ENCODE measurements at places on chromosomes 12 and 14.

- DNase-seq: no peak
Observed at GRCh38 chr12:70230934-70231606, 12.2 kb upstream of the CNOT2 start.

DNA sequence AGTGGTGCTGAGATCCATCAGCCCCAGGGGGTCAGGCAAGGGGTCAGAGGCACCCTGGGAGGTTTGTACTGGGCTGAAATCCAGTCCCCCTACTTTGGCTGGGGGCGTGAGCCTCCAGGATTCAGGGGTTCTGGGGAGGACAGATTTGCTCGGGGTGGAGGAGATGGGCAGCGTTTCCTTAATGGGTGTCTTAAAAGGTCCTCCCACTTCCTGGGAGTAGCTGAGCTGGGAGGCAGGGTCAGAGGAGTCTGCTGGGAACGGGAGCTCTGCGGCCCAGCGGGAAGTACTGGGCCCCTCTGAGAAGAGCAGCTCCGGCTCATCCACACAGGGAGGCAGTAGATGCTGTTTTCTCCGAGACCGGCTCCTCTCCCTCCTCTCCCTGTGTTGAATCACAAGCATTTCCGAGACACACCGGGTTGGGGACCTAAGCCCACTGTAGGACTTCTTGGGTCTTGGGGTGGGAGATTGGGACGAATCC is 2.1 kb upstream of the TEX52 start:
- DNase-seq: no peak

DNA sequence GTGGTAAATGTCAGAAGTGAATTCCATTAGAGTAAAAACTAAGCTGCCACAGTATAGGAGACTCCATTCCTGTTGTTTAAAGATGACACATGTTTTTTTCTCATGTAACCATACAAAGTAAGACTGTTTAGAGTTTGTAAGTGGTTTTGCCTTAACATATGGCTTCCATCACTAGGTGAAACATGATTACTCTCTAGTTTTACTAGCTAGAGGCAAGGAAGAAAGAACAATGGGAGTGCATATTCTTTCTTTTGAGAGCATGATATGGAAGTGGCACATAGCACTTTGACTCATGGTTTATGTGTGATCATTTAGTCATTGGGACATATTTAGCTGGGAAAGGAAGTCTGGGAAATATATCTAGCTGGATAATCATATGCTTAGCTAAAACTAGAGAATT is 7.7 kb downstream of the ATF7IP start:
- no peak for DNase-seq

GRCh38 chr12:114935658-114936057 is 251.7 kb upstream of the TBX3 start:
- no peak for DNase-seq

GRCh38 chr14:79586989-79587598 is 624.2 kb downstream of the DIO2 start:
- DNase-seq: no peak

GRCh38 chr12:68011882-68012207 is 22.6 kb downstream of the IFNG-AS1 start:
- DNase-seq: no peak

DNA sequence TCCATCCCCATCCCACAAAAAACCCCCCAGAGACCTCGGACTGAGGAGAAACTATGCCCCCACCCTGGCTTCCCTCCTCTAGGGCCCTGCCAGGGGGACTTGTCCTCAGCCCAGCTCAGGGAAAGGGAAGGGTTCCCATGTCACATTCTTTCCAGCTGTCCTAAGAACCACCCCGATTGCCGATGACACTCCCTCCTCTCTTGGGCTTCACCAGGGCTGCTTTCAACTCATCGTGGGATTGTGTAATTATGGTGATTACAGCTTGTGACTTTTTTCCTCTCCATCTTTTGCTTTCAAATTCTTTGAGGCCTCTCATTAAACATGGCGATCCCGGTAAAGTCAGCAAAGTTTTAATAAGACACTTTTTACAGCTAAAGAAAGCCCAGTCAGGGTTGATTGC is 344.0 kb downstream of the DPF3 start:
- no peak for DNase-seq

DNA sequence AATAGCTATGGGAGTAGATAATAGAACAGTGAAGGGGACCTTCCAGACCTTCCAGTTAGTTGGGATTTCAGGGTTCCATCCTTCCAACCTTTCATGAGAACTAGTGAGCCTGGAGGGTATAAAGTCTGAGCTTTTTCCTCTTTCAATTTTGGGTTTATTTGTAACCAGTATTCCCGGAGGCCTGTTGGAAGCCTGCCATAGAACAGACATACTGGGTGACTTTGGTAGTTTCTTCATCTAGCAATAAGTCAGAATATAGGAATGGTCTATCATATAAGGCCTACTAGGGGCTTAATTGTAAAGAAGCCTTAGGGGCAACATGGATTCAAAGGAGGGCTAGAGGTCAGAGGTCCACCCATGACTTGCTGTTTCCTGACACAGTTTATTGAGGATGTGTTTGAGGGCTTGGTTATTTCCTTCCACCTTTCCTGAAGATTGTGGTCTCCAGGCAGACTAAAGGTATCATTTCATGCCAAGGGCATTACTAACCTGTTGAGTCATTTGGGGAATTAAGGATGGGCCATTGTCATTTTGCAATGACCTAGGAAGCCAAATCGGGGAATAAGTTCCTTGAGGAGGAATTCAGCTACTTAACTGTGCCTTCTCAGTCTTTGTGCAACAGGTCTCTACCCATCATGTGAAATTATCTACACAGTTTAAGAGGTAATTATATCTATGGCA is 410.3 kb downstream of the SLC6A15 start:
- no peak for DNase-seq

DNA sequence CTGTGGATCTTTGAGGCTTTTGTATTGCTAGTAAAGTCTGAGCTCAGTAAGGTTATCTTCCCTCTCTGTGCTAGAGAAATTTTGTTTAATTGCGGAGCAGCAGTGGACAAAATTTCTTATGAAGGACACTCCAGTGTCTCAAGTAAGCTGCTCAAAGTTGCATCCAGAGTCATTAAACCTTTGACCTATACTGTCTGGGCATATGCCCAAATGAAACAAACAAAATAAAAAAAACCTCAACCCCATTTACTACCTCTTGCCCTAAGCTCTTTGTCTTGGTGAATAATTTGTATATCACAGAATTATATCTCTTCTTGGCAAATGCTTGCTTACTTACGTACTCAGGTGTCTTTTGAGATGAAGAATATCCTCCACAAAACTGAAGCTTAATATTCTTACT is 465.2 kb downstream of the SOX5 start:
- DNase-seq: no peak

- DNase-seq: peak; percentile 7
Observed at GRCh38 chr12:130916241-130916911, 37.3 kb upstream of the ADGRD1 start.

DNA sequence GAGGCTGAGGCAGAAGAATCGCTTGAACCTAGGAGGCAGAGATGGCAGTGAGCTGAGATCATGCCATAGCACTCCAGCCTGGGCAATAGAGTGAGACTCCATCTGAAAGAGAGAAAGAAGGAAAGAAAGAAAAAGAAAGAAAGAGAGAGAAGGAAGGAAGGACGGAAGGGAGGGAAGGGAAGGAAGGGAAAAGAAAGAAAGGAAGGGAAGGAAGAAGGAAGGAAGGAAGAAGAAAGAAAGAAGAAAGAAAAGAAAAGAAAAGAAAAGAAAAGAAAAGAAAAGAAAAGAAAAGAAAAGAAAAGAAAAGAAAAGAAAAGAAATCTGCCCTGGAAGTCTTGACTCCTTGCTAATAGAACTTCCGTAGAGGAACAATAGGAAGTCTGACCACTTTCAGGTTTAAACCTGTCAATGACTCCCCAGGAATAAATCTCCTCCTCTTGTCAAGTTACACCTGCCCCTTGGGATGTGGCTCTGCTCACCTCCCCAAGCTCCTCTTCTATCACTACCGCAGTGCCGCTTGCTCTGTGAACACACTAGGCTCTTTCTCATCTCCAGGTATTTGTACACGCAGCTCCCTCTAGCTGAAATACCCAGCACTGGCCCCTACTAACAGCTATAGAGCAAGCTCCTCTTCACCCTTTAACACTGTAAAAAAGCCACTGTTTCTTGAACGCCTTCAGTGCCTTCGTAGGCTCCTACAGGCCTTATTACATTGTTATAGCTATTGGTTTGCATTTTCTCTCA is 773.1 kb upstream of the TBX3 start:
- no peak for DNase-seq

DNA sequence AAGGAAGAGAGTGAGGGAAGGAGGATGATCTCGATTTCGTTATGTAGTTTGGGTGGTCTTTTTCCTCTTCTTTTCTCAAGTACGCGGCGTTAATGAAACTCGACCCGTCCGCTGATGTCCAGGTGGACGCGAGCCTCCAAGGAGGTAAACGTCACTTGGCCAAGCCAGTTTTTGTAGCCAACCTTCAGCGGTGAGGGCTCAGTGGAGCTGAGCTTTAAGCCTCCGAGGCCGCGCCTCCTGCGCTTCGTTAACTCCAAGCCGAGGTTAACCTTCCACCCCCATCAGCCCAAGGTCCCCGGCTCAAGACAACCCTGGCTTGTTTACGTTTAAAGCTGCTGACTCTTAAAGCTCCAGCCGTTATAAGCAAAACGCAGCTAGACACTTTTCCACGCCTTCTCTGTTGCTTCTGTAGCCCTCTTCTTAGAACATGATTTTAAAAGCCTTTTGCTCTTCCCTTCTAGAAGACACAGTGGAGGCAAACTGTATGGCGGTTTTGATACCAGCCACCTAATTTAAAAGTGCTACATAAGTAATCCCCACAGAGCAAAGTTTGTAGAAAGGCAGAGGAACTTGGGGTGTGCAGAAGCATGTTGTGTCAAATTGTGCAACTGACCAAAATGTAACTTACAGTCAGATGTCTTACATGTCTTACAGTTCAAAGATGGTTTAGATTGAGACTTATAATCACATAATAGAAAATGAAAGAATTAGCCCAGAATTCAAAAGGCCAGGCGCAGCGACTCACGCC is 923 bp upstream of the ITPR2 start:
- DNase-seq: peak; percentile 8

DNA sequence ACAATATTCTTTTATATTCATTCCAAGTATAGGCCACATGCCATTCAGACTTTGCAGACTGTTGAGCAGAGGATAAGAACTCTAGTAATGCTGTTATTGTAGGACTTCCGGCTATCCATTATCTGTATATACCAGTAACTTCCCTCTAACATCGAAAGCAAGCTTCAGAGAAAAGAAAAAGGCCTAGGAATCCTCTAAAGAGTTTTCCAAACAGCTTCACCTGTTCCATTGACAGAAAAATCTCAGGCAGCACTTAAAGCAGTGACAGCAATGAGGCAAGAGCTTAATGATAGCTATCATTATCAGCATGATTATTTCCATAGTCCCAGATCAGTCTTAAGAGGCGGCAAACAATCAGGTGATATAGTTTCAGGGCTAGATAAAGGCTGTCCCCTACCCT is 1.8 kb downstream of the CPNE8 start:
- DNase-seq: no peak

- no peak for DNase-seq
Observed at GRCh38 chr14:23375527-23376251, 1.2 kb upstream of the CMTM5 start.

GRCh38 chr12:6765634-6766581 is at the start of gene PTMS:
PTMS (plus strand) TSS chr12:6766363; CDS start chr12:6766706, 343 bp downstream.
- no peak for DNase-seq

DNA sequence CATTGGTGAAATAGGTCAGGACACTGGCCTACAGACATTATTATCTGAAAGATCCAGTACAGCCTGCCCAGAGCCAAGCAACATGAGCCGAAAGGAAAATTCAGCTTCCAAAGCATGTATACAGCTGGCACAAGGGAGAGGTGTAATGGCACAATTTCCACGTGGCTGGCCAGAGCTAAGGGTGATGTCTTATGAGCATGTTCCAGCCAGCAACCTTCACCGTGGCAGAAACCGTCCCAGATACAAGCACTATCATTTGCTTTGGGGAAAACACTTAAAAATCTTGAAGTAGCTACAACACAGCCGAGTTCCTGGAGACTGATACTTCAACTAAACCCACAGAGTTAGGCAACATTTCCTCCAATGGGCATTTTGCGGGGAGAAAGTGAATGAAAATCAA is 44.5 kb downstream of the CORO1C start:
- DNase-seq: no peak

GRCh38 chr14:52473557-52473956 is 78.7 kb downstream of the TXNDC16 start:
- DNase-seq: no peak

DNA sequence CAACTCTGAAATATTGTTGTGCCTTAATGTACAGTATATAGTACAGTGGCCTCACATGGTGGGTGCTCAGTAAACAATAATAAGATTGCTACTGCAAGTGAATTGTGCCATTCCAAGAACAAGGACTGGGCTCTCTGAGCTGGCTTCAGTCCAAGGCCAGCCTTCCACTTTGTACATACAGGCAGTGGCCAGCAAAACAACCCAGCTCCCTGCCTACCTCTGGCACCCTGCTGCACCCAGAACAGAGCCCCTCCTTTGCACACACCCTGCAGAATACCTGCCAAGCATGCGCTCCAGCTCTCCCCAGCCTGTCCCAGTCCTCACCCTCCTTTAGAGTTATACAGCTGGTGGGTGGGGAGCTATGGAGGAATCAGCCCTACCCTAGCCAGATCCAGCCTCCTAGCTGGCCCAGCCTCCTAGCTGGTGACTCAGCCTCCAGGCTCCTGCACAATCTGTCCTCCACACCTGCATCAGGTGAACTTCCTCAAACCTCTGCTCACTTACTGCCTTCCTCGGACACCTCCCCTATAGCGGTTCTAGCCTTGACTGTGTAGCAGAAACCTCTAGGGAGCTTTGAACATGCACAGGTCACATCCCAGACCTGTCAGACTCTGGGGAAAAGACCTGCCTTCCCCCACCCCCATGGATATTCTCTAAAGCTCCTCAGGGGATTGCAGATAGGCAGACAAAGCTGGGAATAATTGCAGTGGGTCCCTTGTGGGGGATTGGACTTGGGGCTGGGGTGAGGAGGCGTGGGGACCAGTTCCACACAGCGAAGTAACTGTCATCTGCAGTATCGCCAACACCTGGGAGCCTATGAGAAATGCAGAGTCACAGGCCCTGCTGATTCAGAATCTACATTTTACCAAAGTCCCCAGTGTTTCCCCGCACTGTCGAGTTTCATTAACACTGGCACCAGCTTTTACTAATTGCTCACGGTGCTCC is 17.9 kb downstream of the ZDHHC22 start:
- DNase-seq: no peak

DNA sequence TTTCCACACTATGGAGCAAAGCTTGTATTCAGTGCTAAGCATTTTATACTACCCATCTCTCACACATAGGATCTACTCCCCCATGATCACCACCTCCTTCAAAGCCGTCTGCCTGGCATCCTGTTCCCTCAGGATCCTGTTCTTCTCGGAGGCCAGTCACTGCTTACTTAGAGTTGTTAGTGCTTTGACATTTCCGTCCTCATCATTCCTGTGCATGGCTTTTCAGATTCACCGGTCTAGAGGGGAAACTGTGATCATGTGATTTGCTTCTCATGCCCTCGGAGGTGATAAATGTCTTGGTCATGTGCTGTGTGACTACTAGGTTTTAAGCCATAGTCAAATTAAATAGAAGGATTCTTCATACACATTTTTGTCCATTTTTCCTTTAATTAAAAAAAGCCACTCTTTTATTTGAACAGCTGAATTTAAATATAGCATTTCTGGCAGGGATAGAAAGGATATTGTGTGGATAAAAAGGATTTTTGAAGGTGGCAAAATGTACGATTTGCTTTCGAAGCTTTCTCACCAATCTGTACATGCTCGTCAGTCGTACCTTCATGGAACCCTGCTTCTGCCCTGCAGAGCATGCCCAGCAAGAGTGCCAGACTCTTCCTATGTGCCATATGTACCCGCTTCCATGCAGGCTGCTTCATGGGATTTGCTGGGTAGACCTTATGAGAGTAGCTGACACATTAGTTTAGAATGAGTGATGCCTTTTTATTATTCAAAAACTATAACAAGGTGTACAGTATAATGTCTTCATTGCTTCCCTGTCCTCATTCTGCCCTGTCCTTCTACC is 53.3 kb downstream of the BMAL2 start:
- DNase-seq: no peak
